ENCODE measurements at places on chromosomes 1 and 21. TPM values are rescaled to one million over a fixed set of nuclear protein-coding genes. Genes with fewer than 3 reads are reported as not detected.

FAM177B gene
- not detected for polyA plus RNA-seq

DYNLT4 gene
- 1.1 TPM for polyA plus RNA-seq

TUFT1 gene
- 5.1 TPM for polyA plus RNA-seq

CCDC30 gene
- 0.19 TPM for polyA plus RNA-seq

- no peak for DNase-seq
Observed at GRCh38 chr1:89962742-89963075, 32.2 kb upstream of the ZNF326 start.

DNA sequence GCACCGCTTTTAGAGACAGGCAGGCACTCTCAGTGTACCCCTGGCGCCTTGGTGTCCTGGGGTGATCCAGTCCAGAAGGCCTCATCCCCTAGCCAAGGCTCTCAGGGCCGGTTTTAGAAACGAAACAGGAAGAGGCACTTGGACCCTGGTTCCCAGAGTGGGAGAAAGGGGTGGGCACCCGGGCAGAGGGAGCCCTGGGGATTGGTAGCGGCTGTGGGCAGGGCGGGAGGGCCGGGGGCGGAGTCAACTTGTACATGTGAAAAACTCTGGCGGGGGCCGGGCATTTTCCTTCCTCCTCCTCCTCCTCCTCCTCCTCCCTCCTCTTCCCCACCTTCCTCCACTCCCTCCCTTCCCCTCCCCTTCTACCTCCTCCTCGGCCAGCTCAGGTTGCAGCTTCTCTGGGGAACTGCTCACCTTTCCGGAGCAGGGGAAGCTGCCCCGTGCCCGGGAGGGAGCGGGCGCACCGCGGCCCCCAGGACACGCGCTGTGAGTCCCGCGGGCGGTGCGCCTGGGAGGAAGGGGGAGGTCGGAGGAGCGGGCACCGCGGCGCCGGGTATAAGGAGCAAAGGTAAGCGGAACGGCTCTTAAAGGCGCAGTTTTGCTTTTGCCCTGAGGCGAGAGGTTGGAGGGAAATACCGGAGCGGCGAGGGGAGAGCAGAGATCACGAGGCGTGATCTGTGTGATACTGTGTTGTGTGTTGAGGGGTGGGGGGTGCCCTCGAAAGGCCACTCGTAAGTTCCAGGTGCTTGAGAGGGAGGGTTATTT lies at the start of gene CDK18:
Gene CDK18 (plus strand): TSS at position 359 of the 765 bp plus-strand sequence. CDS start 18,499 bp downstream, outside the sequence.
- DNase-seq = no peak

DNA sequence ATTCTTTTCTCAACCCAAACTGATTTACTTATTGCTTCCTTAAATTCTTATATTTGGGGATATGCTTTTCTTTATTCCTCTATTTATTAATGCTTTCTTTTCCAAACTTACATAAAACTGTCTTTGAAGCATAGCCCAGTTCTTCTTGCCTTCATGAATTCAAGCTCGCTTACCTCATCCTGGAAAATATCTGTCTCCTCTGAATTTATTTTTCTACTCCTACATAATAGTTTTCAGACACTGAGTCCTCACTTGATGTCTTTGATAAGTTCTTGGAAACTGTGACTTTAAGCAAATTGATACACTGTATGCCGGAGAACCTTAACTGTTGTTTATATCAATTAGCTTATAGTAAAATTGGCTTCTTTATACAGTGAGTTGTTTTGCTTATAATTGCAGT lies 93.8 kb downstream of the ZFYVE9 start:
- DNase-seq = no peak

GRCh38 chr1:94228640-94229375 lies 8.6 kb downstream of the ARHGAP29 start:
- DNase-seq = no peak

DNA sequence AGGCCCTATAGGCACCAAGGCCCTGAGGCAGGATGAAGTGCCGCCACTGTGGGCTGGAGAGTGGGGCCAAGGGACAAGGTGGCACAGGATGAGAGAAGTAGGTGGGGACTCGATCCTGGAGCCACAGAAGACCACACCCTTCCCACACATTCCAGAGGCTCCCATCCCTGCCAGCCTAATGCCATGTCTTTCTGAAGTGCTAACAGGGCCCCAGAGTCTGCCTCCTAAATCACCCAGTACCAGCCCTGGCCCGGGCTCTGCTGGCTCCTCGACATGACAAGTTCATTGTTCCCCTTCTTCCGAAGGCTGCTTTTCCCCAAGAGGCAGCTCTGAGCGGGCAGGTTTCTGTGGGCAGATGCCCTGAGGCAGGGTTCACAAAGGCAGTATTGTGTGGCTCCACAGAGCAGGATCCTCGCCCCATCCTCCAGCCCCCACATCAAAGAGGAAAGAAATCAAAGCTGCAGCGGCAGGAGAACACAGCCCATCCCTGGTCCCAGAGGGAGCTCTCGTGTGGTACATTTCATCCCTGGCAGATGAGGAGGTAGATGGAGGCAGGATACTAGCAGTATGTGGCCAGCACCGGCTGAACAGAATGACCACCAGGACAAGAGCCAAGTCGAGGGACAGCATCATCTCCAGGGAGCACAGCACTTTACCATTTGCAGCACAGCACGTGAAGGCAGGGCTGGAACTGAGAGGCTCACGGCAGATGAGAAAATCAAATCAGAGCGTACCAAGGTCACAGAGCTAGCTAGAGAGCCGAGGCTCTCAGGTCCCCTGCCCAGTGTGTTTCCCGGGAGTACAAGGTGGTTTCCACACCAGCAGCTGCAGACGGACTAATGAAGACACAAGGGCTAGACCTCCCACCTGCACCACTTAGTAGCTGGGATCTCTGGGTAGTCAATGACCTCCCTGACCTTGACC lies 64.8 kb downstream of the SYF2 start:
- DNase-seq = no peak

GRCh38 chr1:163102590-163102989 lies 33.4 kb downstream of the RGS4 start:
- DNase-seq = no peak

DNA sequence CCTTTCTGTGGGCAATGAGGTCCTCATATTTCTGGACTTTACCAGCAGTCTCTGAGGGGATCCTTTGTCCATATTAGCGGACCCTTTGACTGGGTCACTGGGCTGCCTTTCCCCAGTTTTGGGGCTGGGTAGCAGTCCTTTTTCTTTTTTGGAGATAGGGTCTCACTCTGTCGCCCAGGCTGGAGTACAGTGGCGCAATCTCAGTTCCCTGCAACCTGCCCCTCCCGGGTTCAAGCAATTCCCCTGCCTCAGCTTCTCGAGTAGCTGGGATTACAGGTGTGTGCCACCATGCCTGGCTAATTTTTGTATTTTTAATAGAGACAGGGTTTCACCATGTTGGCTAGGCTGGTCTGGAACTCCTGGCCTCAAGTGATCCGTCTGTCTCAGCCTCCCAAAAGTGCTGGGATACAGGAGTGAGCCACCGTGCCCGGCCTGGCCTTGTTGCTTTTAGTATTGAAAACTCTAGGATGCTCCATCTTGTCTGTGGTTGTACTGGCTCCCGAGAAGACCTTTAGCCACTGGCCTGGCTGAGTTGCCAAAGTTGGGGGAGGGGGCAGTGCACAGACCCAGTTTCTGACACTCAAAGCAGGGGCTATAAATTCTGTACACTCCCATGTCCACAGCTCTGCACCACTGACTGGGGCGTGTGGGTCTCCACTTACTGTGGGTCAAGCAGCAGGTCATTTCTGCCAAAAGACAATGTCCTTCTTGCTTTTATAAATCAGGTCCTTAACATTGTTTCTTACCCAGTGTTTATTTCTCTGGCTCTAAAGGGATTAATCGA lies 33.1 kb downstream of the MAN1C1 start:
- DNase-seq = no peak

DNA sequence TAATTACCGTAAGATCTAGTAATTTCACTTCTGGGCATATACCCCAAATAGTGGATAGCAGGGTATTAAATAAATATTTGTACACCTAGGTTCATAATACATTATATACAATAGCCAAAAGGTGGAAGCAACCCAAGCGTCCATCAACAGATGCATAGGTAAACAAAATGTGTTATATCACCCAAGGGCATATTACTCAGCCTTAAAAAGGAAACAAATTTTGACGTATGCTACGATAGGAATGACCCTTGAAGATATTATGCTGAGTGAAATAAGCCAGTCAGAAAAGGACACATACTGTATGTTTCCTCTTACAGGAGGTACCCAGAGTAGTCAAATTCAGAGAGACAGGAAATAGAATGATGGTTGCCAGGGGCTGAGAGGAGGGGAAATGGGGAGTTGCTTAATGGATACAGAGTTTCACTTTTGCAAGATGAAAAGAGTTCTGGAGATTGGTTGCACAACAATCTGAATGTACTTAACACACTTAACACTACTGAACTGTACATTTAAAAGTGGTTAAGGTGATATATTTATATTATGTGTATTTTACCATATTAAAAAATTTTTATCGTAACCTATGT lies 36.6 kb upstream of the KCTD3 start:
- no peak for DNase-seq

DNA sequence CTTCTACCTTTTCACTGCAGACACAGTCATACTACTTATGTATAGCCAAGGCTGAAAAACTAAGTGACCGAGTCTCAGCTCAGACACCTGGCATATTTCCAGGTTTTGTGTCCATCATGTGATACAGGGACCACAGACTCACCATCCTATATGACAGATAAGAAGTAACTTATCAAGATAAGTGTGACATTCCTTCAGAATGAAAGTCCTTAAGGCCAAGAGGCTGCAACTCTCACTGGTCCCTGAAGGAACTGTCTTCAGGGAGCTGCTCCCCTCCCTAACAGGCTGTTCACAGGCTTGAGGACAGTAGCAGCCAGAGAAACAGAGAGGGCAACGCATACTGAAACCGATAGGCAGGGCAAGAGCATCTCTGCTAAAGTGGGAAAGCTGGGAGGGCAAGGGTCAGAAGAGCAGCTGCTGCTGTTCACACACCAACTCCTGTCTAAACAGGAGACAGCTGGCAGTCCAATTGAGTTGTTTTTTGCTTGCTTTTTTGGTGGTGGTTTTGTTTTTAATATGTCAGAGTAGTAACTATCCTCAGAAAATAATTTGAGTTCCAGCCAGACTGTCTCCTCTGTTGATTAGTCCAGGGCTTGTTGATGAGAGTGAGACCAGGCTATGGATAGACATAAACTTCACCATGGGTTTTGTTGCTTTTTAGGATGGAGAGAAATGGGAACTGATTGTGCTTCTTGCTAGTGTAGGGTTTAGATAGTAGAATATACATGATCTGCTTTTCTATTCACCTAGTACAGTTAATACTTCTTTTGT lies 67.7 kb downstream of the MACF1 start:
- DNase-seq = peak; percentile 83

GRCh38 chr1:207985996-207986395 lies 75.1 kb upstream of the CD34 start:
- no peak for DNase-seq

All from endothelial cell of umbilical vein (primary cell).